ENCODE measurements at places on chromosomes 5 and 9.

DNA sequence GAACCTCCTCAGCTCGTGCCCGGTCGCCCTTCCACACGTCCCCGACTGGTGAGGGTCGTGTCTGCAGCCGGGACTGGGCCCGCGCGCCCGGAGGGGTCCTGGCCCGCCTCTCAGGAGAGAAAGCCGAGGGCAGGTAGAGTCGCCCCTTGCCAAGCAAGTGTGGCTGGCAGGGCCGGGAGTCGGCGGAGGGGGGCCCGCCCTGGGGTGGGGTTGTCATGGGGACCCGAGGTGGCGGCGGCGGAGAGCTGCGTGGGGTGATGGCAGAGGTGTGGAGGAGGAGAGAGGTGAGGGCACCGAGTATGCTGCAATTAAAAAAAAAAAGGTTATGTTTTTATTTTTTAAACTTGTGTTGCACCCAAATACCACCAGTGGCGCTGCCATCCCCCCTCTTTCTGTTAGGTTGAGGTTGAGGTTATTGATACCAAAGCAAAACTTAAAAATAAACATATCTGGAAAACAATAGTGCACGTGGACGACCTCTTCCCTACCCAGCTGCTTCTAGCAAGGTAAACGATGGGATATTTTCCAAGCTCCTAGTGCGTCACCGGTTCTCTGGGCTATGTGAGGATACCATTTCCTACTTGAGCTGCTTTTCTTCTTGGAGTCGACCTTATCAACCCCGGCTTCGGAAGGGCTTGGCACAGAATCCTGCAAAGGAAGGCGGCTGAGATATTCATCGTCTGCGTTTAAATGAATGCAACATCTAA, 660 bp downstream of the SCAMP1 start:
- DNase-seq: no peak

DNA sequence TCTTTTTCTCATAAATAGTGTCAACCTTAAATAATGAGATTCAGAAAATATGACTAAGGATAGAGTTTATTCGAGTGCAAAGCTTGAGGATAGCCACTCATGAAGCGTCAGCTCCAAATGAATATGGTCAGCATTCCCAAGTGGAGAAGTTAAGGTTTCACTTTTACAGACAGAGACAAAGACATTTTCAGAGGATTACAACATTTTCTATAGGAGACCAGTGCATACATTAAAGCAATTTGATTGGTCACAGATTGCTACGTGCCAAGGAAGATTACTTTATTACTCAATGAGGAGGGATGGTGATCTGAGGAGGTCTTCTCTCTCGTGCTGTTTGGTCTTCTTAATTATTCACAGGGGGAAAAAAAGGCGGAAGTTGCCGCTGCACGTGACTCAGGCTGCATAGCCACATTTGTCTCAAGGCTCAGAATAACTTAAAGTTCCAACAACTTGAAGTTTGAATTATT, 60.1 kb upstream of the SPATA31C2 start:
- DNase-seq: no peak

GRCh38 chr5:42620579-42621216, 135.9 kb upstream of the CCDC152 start:
- DNase-seq: no peak

DNA sequence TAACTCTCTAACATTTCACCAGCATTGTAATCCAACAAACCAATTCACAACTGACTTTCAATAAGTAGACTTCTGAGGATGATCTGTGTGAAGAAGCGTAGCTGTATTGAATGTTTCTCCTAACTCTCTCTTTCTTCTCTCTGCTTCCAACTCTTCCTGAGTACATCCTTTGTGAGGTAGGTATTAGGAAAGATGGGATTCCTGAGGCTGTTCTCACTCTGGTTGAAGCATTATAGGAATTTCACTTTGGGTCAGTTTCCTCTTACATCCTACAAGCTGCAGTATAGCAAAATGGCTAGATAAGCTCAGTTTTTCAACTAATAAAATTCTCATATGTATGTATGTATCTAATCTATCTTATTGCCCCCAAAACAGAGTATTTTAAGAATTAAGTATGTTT, 702.8 kb downstream of the CETN3 start:
- no peak for DNase-seq

DNA sequence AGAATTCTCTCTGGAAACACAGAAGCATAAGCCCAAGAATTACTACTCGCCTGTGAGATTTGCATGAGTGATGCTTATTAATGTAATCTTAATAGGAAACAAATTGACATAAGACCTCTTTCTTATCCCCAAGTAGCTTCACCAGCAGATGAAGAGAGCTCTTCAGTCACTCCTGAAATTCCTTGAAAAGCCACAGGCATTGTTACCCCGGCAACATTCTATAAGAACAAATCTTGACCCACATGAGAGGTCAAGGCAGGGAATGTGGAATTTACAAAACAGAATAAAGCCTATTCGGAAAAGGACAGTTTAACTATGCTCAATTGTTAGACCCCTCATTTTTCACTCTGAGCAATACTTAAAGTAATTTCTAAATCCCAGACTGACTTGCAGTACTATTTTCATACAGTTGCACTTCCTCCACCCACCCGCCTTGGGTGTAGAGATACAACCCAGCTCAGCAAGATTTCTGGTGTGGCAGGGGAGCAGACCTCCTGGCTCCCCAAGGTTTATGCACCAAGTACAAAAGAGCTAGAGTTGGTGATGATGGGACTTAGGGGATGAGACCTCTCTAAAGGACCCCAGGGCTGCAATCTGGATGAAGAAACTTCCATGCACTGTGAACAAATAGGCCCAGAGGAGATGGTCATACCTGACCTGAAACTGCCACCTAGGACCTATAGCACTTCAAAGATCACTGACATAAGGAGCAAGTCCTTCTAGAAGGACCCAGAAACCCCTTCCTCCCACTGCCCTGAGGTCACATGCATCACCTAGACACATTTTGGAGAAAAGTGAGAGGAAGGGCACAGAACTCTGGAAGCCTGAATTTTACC, 242.1 kb downstream of the ZNF608 start:
- no peak for DNase-seq

DNA sequence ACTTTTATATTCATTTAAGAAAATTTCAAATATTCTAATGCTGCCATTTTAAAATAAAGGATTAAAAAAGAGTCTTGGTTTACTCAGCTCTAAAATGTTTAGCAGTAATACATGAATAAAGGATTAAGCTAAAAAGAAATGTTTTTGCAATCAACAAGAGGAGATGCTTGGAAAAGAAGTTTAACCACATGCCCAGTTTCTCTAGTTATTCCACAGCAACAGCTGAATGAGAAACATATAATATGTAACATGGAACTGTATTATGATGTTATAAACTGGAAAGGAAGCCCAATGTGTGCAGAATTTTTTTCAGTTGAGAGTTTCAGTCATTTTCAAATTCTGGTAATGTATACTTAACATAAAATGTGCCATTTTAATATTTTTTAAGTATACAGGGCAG, 76.5 kb upstream of the ALDH1A1 start:
- DNase-seq: no peak

GRCh38 chr9:96318921-96319565, 17.1 kb upstream of the HSD17B3 start:
- DNase-seq: no peak

DNA sequence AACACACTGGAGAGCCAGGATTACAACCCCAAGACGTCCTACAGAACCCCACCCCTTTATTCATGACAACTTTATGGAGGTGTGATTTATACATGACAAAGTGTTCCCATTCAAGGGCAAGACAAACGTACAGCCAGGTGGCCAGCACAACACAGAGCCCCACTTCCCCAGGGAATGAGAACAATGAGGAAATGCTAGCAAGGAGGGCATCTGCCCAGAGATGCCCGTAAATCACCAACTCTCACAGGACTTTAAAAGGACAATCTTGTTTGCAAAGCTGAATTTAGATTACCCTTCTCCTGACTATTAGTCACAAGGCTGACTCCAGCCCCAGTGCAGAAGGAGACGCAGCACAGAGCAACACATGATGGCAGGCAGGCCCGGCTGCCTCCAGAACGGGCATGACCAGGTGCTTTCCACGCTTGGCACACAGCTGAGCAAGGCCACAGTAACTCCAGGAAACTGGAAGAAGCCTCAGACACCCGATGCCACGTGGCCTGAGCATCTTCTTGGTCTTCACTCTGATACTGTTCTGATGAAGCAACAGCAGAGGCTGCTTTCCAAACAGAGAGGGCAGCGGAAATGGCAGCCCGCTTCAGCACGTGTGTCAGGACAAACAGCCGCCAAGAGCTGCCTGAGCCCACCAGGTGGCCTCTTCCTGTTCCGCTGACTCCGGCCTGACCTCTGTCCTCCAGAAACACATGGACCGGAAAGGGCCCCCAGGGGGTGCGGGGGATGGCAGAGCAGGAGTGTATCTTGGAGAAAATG, 51.4 kb downstream of the ROR2 start:
- DNase-seq: no peak

DNA sequence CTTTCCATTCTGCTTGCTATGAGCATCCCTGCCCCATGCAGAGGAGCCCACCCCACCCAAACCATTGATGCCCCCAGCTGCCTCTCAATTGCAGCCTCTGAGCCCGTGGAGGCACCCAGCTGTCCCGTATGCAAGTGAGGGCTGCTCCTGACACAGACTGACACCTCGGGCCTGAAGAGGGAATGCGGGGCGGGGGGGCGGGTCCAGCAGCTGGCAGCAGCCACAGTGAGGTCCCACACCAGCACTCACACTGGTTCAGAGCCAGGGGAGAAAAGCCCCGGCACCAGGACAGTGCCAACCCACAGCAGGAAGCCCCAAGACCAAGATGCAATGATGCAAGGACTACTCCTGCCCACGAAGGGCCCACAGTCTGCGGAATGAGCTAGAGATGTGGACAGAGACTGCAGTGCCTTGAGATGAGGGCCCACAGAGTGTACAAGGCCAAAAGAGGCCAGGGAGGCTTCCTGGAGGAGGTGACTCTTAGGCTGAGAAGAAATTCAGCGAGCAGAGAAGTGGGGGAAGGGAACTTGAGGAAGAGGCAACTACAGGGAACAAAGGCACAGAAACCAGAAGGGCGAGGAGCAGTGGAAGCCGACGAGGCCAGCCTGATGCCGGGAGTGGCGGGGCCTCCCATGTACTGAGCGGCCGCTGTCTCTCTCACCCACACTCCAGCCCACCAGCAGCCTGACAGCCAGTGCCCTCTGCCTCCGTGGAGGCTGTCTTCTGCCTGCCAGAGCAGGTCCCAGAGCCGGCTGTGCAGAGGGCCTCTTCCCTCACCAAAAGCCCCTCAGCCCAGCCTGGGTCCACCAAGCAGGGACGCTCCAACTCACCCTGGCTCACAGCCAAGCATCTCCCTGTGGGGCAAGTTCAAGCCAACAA, 9.2 kb downstream of the EEIG1 start:
- no peak for DNase-seq

DNA sequence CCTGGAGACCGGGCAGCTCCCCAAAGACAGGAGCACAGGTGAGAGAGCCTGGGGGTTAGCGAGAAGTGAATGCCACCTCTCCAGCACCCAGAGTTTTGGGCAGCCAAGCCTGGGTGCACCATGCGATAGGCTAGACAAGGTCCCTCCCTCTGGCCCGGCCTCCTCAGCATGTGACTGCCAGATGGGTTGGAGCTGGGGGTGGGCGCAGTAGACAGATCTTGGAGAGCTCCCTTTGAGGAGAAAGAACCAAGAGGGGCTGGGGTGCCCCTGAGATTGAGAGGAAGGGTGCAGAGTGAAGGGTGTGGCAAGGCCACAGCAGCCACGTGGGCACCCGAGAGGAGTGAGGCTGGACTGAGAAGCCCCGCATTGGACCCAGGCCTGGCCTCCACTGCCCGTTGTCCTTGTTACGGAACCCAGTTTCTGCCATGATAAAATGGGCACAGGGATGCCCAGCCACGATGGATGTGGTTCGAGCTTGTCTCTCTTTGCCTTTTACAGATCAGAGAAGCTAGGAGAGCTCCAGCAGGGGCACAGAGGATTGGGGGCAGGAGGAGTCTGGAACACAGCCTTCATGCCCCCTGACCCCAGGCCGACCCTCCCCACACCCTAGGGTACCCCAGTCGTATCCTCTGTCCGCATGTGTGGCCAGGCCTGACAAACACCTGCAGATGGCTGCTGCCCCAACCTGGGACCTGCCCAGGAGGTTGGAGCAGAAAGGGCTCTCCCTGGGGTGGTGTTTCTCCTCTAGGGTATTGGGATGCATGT, 1.4 kb downstream of the TMEM141 start:
- no peak for DNase-seq

Measured in NCI-H2107 (cell line).